Bronchial smooth muscle cell (primary cell): ENCODE measurements at places on chromosomes 7 and 10. TPM values are rescaled to one million over a fixed set of nuclear protein-coding genes. Genes with fewer than 3 reads are reported as not detected.

Gene PKD1L1
- under 0.01 TPM in 2 replicates for total RNA-seq

Gene NACAD
- total RNA-seq = 1.7 and 2.8 TPM in 2 replicates

Gene RNF32
- total RNA-seq = 1.3 and 2.8 TPM in 2 replicates

Gene ECHS1
- total RNA-seq = 49.7 and 55.3 TPM in 2 replicates

Gene SFXN2
- total RNA-seq = 2.2 and 4.3 TPM in 2 replicates

Gene EN2
- under 0.01 TPM in 1 of 2 replicates, not detected in the other for total RNA-seq

Gene MALRD1
- 0.16 and 0.60 TPM in 2 replicates for total RNA-seq

Gene DRGX
- not detected in 2 replicates for total RNA-seq

Gene LRMDA
- total RNA-seq = 0.77 and 3.8 TPM in 2 replicates
